Nucleus accumbens (tissue), 56 donors: ENCODE measurements at places on chromosomes 1 and 21.

- no peak for DNase-seq
Observed at GRCh38 chr1:192763243-192763642, 45.6 kb upstream of the RGS2 start.

- DNase-seq, result no peak
Observed at GRCh38 chr1:18527921-18528320, 47.2 kb downstream of the KLHDC7A start.

GRCh38 chr1:203283597-203283996, 21.7 kb upstream of the BTG2 start:
- DNase-seq, result no peak

GRCh38 chr1:91635763-91636162, 135.1 kb downstream of the CDC7 start:
- no peak for DNase-seq

DNA sequence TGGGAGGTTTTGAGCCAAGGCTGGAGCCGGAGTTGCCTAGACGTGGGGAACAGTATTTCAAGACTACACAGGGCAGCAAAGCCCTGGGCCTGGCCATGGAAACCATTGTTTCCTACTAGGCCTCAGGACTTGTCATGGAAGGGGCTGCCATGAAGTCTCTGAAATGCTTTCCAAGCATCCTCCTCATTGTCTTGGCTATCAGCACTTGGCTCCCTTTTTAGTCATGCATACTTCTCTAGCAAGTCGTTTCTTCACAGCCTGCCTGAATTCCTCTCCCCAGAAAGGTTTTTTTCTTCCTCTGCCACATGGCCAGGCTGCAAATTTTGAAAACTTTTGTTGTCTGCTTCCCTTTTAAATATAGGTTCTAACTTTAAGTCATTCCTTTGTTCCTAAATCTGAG, 406.6 kb upstream of the TMPRSS15 start:
- no peak for DNase-seq

- DNase-seq, result no peak
Observed at GRCh38 chr1:246208105-246208504, 299.0 kb downstream of the SMYD3 start.

DNA sequence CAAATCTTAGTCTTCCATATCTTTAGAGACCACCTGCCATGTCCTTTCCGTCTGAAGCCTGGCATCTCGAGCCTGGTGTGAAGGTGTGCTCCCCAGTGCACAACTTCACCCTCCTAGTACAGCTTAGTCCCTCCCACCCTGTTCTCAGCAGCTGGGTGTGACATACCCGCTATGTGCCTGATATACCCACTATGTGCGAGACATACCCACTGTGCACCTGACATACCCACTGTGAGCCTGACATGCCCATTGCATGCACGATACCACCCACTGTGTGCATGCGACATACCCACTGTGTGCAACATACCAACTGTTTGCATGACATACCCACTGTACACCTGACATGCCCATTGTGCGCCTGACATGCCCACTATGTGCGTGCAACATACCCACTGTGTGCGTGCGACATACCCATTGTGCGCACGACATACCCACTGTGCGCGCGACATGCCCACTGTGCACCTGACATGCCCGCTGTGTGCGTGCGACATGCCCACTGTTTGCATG, 3.0 kb upstream of the RRP1 start:
- no peak for DNase-seq

- no peak for DNase-seq
Observed at GRCh38 chr1:182145441-182145840, 83.9 kb upstream of the ZNF648 start.

DNA sequence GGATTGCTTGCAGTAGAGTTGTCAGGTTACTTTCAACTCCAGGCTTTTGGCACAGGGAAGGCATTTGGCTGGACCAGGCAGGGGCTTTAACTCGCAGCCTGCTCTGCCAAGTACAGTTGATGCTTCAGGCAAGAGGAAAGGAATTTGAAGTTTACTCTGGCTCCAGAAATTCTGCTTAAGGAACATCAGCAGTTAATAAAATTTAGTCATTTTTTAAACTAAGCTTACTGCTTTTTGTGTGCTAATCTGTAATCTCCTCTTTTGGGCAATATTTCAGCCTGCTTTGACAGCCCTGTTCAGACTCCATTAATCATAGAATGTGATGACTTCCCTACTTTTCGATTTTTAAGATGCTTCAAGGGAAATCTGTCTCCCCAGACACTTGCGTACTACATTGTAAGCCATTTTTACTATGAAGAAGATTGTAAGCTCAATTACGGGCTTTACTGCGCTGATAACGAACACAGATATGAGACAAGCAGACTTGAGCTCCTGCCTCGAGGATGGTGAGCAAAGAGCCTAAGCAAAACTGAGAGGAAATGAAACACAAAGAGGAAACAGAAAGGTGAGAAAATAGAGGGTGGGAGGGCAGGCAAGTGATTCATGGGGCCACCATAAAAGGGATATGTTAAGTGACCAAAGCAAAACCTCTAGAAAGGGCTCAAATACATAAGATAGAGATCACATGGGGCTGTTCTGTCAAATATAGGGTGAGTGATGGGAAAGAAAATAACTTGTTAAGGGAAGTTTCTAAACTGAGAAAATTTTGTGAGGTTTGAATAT, 76.6 kb upstream of the VAV3 start:
- no peak for DNase-seq

GRCh38 chr1:107941123-107941522, 23.9 kb downstream of the VAV3 start:
- no peak for DNase-seq

- no peak for DNase-seq
Observed at GRCh38 chr1:111366256-111366655, 61.3 kb downstream of the OVGP1 start.

DNA sequence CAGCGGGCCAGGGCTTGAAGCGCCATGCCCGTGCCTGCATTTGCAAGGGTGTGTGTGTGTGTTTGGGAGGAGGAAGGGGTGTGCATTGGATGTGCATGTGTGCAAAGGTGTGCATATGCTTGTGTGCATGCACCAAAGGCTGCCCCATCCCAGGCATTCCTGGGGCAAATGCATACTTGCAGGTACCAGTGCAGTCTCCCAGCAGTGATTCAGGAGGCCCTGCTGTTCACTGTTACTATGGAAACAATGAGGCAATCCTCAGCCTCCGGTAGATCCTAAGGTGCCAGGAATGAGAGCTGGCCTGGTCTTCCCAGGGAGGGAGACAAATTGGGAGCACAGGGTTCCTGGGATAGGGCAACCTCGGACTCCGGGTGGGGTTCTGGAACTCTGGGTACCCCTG, 7.5 kb upstream of the FNDC5 start:
- DNase-seq, result no peak
